ENCODE measurements at places on chromosomes 16 and 17. TPM values are rescaled to one million over a fixed set of nuclear protein-coding genes. Genes with fewer than 3 reads are reported as not detected.

SLC5A11 gene
- 0.02 TPM for polyA plus RNA-seq

EVI2A gene
- polyA plus RNA-seq: 2.2 TPM

IRF8 gene
- polyA plus RNA-seq: 1.6 TPM

ZNF469 gene
- 0.84 TPM for polyA plus RNA-seq

PIK3R6 gene
- polyA plus RNA-seq: 0.86 TPM

GPR142 gene
- polyA plus RNA-seq: not detected

TNS4 gene
- not detected for polyA plus RNA-seq

SOCS7 gene
- 7.4 TPM for polyA plus RNA-seq

TMIGD1 gene
- not detected for polyA plus RNA-seq

ATPAF2 gene
- 33.6 TPM for polyA plus RNA-seq

NPIPB13 gene
- 2.0 TPM for polyA plus RNA-seq

TEX19 gene
- polyA plus RNA-seq: not detected

BAHCC1 gene
- 8.7 TPM for polyA plus RNA-seq

SPATA33 gene
- 2.4 TPM for polyA plus RNA-seq

CACNG1 gene
- not detected for polyA plus RNA-seq

ACOX1 gene
- polyA plus RNA-seq: 18.7 TPM

CCDC200 gene
- 0.16 TPM for polyA plus RNA-seq

SYCE1L gene
- 0.70 TPM for polyA plus RNA-seq

VTN gene
- 3.8 TPM for polyA plus RNA-seq

KRT12 gene
- polyA plus RNA-seq: not detected

GFAP gene
- polyA plus RNA-seq: 7.8 TPM

PSMD12 gene
- polyA plus RNA-seq: 26.7 TPM

NPLOC4 gene
- polyA plus RNA-seq: 36.8 TPM

CHD9NB gene
- polyA plus RNA-seq: 0.77 TPM

CHST4 gene
- not detected for polyA plus RNA-seq

SLC13A5 gene
- polyA plus RNA-seq: not detected

FAM117A gene
- polyA plus RNA-seq: 16.9 TPM

WDR45B gene
- 37.0 TPM for polyA plus RNA-seq

KRTAP4-9 gene
- not detected for polyA plus RNA-seq

SDK2 gene
- 0.77 TPM for polyA plus RNA-seq

ABCC3 gene
- polyA plus RNA-seq: 1.4 TPM

TLCD1 gene
- 1.5 TPM for polyA plus RNA-seq

SUZ12 gene
- polyA plus RNA-seq: 6.6 TPM

TEX14 gene
- polyA plus RNA-seq: 0.27 TPM

TMED6 gene
- polyA plus RNA-seq: not detected

SOX8 gene
- 1.5 TPM for polyA plus RNA-seq

EVPLL gene
- polyA plus RNA-seq: not detected

TBC1D3G gene
- polyA plus RNA-seq: 2.7 TPM

SOST gene
- 1.6 TPM for polyA plus RNA-seq

PNMT gene
- 32.7 TPM for polyA plus RNA-seq

FNDC8 gene
- not detected for polyA plus RNA-seq

KRTAP9-8 gene
- polyA plus RNA-seq: not detected

CD79B gene
- 2.7 TPM for polyA plus RNA-seq

NRN1L gene
- polyA plus RNA-seq: 0.41 TPM

CLEC10A gene
- 1.6 TPM for polyA plus RNA-seq

HSPB9 gene
- polyA plus RNA-seq: 0.18 TPM

LYRM1 gene
- 54.8 TPM for polyA plus RNA-seq

ZFPM1 gene
- 7.7 TPM for polyA plus RNA-seq

RMI2 gene
- 0.20 TPM for polyA plus RNA-seq

RGS11 gene
- polyA plus RNA-seq: 15.5 TPM

CCP110 gene
- polyA plus RNA-seq: 3.9 TPM

ANKFY1 gene
- polyA plus RNA-seq: 8.6 TPM

IGFALS gene
- polyA plus RNA-seq: 0.05 TPM

HEXIM2 gene
- polyA plus RNA-seq: 6.5 TPM

OR1F1 gene
- not detected for polyA plus RNA-seq

SPNS3 gene
- polyA plus RNA-seq: 0.23 TPM

HES7 gene
- 0.25 TPM for polyA plus RNA-seq
